Hindlimb muscle (tissue), 1 donor: ENCODE measurements at places on chromosomes 5 and 9. TPM values are rescaled to one million over a fixed set of nuclear protein-coding genes. Genes with fewer than 3 reads are reported as not detected.

TRIM7 gene
- polyA plus RNA-seq, result 20.4 TPM

PHF24 gene
- polyA plus RNA-seq, result 0.23 TPM

SLC34A1 gene
- polyA plus RNA-seq, result not detected

CAMK4 gene
- 6.1 TPM for polyA plus RNA-seq

CARTPT gene
- polyA plus RNA-seq, result not detected

SHOC1 gene
- polyA plus RNA-seq, result 0.26 TPM

IL6ST gene
- 52.5 TPM for polyA plus RNA-seq

- no peak for DNase-seq
Measured at GRCh38 chr9:135681161-135681560, 18.1 kb downstream of the LCN9 start.

- peak; percentile 50 for DNase-seq
Measured at GRCh38 chr9:70413464-70413798, 1.0 kb downstream of the KLF9 start.

DNA sequence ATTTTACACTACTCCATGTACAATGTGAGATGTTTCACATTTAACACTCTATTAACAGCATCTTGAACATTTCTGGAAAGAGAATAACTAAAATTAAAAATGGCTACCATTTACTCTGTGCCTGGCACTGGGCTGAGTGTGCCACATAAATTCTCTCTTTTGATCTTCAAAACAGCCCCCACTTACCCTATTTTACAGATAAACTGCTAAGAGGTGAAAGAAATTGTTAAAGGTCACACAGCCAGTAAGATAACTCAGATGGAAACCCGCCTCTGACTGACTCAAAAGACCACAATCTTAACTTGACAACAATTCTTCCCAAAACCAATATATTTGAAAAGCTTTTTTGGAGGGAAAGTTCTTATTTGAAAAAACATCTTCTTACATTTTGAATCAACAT, 97.3 kb downstream of the MAPKAP1 start:
- no peak for DNase-seq

GRCh38 chr5:147855774-147856069, 22.8 kb upstream of the SCGB3A2 start:
- no peak for DNase-seq

DNA sequence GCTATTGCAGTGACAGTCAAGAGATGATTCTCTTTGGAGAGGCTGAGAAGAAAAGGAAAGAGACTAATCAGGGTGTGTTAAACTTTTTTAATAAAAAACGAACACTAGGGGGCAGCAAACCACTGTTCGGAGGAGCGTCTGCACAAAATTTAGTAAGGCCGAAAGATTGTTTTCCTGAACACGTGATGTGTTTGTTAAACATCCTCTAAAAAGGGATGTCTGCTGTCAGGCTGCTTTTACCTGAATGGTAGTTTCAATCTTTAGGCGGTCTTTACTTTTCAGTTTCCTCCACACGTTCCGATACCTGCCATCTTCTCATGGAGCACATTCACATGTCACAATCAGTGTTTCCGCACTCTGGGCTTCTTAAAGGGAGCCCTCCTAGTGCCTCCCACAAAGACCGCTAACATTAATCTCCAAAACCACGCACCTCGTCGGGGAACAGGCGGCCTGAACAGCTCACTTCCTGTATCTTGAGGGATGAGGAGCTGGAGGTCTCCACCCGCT, 125.2 kb downstream of the GPBP1 start:
- DNase-seq, result peak; percentile 69

DNA sequence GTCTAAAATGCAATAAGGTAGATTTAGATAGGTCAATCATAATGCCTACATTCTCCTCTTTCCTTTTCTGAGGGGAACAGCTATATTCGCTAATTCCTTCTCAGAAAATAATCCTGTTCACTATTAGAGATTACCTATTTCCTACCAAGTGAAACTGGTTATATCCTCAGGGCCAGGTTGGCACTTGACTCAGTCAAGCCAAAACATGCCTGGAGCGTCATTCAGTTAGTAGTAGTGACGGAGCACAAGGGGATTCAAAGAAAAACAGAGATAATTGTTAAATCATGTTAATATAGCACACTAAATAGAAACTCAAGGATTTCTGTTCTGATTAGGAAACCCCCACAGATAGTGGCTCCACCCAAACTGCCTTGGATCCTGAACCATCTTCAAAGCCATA, 515.4 kb upstream of the PTPRD start:
- DNase-seq, result no peak

GRCh38 chr5:92268343-92268742, 885.2 kb upstream of the ARRDC3 start:
- no peak for DNase-seq

- DNase-seq, result peak; percentile 42
Measured at GRCh38 chr5:44388321-44389089, 715 bp downstream of the FGF10 start.

DNA sequence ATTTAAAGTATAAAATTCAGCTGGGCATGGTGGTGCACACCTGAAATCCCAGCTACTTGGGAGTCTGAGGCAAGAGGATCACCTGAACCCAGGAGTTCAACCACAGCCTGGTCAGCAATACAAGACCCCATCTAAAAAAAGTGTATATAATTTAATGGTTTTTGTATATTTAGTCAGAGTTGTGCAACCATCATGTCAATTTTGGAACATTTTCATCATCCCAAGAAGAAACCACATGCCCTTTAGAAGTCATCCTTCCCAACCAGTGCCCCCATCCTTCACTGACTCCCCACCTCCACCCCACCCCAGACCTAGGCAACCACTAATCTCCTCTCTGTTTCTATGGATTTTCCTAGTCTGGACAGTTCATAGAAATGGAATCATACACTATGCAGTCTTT, 18.8 kb upstream of the TEK start:
- no peak for DNase-seq

- DNase-seq, result peak; percentile 38
Measured at GRCh38 chr5:9715891-9716335, 85.8 kb upstream of the TAS2R1 start.

DNA sequence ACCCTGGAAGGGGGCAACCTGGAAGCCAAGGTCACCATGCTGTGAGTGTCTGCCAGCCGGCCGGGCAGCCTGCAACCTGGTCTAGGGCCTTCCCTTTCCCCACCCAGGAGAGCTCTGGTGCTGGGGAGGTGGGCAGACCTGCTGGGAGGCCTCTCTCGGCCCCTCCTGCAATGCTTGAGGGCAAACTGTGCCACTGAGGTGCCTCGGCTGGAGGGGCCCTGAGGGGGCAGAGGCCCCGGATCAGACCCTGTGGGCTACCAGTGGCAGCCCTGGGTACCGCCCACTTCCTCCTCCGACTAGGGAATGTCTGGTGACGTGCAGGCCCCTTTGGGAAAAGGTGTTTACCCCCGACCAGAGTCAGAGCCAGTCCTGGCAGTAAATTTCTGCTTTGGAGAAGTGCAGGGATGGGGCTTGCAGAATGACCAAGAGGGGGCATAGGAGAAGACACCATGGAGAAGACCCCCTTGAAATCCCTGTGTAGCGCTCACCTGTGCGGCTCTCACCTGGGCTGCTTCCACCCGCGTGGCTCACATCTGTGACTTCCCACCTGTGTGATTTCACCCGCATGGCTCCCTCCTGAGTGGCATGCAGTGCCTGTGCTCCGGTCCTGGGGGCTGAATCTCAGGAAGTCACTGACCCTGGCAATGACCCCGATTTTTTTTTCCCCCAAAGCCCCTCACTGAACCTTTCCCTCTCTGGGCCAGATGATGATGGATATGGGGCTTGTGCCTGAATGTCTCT, 1.1 kb downstream of the LCN1 start:
- DNase-seq, result no peak

GRCh38 chr9:80091526-80091925, 519.8 kb downstream of the TLE4 start:
- DNase-seq, result no peak

DNA sequence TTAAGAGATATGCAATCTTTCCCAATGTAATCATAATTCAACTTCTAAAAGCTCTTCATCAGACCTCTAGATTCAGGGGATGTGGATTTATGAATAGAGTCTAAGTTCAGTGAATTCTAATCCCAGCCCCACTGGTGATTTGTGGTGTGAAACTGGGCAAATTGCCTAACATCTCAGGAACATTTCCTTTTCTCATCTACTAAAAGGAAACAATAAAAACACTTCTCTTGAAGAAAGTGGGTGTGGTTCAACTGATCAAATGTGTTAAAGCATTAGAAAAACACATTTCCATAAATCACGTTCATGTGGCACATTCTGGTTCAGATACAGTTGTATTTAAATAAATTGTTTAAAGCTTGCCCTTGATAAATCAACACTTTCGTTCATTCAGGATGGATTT, 631.7 kb upstream of the CDH6 start:
- DNase-seq, result no peak

DNA sequence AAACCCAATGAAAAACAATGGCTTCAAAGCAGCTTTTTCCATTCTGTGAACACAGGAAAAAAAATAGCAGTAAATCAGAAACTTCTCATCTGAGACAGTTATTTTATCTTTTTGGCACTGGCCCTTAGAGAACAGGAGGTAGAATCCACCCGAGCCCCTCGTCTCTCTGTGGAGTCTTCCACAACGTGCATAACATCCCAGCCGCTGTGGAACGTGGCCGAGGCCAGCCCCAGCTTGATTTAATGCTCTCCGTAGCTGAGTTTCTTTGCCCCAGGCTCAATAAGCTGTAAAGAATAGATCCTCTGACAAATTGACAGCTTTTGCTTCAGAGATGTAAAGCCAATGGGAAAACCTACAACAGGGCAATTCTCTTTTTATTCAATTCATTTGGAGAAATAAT, 107.9 kb upstream of the DAP start:
- no peak for DNase-seq

- DNase-seq, result no peak
Measured at GRCh38 chr5:87307796-87308423, 40.2 kb downstream of the RASA1 start.

- DNase-seq, result no peak
Measured at GRCh38 chr9:2018764-2019558, 3.8 kb downstream of the SMARCA2 start.

- no peak for DNase-seq
Measured at GRCh38 chr5:138536665-138537315, 6.2 kb downstream of the ETF1 start.

DNA sequence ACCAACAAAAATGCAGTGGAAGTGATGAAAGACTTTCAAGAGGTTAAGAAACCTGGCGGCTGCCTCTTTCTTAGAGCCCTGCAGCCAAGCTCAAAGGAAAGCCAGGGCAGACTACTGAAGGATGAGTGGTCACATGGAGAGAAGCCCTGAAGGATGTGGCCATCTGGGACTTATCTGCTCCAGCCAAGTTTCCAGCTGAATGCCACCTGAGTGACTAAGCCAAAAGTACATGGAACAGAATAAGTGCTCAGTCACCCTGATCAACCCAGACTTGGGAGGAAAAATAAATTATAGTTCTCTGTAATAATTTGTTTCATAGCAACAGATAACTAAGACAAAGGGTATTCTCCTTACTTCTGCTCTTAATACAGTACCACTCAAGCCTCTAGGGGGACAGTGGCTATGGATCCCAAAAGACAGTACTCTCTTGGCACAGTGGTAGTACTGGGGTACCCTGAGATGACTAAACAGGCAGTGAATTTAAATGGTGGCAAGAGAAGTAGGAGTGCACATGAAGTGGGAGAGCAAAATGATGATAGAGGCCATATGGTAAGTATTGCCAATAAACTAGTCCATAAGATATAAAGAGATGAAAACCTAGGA, 182.3 kb downstream of the ELAVL2 start:
- no peak for DNase-seq

GRCh38 chr5:170039830-170040229, 59.5 kb upstream of the INSYN2B start:
- no peak for DNase-seq

GRCh38 chr5:150217038-150217437, 27.2 kb downstream of the SLC6A7 start:
- no peak for DNase-seq

GRCh38 chr5:87081511-87082372, 185.9 kb upstream of the RASA1 start:
- peak; percentile 12 for DNase-seq

DNA sequence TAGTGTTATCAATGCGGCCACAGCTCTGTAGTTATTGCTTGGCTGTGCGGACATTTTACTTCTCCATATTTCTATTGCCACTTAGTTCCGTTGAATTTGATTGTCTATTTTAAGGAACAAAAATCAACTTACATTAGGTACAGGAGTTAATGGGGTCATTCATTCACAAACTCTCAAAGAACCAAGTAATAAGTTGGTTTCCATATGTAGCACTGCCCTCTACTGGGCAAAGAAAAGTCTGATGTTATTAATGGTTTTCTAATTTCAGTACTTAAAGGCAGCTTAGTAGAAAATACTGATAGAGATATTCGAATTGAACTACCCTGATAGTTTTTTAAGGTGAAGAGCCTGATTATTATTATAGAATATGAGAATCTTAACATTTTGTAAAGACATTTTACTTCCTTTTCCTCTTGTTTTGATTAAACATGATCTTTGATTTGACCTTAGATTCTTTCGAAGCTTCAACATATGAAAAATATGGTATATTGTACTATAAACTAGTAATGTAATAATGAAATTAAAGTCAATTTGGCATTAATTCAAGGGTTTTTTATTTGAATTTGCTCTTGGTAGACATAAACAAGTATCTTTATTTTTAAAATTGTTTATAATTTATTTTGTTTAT, 119.5 kb upstream of the CTNND2 start:
- peak; percentile 19 for DNase-seq

DNA sequence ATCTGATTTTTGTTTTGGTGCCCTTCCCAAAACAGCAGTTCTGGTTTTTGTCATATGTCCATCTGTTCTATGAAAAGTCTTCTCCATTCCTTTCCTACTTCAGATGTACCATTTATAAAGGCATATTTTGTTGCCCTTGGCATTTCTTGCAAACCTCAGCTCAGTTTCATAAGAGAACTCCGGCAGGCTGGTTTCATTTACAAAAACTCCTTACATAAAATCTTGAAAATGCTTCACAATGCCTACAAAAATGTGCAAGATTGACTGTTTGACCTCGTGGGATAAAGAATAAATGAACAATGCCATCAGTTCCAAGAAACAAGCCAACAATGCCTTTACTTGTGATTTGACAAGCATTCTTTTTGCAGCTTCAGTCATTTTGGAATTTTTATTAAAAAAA, 39.1 kb upstream of the CTNNAL1 start:
- DNase-seq, result no peak

- peak; percentile 11 for DNase-seq
Measured at GRCh38 chr5:154972476-154973080, 31.7 kb downstream of the MRPL22 start.

DNA sequence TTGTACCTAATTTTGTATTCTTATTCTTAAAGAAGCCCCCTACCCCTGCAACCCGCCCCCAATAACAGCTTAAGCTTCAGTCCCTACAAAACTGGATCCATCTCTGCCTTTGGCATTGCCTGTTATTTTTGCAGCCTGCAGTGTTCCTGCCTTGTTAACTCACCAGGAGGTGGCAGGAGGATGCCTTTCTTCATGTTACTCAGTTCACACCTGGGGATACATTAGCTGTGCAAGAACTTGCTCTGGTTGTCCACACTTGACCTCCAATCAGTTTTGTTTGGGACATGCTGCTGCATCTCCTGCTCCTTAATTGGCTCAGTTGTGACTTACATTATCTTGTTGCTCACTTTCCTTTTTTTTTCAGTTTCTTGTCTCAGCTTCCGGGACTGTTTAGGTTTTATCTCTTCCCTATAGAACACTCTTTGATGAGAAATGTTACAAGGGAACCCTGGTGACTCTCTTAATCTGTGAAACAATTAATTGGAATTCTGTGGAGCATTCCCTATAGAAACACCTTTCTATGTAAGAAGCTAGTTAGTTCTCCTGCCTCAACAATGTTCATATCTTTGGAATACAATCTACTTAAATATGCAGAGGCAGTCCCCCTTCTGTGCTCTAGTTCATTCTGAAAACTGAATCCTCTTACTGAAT, 467.7 kb upstream of the ACO1 start:
- DNase-seq, result no peak
